Stimulated activated CD4-positive, alpha-beta T cell treated with anti-CD3 and anti-CD28 coated beads, Interleukin-4, amount 100 ng/mL, for 1 hour (primary cell): ENCODE measurements at places on chromosomes 11 and 22.

DNA sequence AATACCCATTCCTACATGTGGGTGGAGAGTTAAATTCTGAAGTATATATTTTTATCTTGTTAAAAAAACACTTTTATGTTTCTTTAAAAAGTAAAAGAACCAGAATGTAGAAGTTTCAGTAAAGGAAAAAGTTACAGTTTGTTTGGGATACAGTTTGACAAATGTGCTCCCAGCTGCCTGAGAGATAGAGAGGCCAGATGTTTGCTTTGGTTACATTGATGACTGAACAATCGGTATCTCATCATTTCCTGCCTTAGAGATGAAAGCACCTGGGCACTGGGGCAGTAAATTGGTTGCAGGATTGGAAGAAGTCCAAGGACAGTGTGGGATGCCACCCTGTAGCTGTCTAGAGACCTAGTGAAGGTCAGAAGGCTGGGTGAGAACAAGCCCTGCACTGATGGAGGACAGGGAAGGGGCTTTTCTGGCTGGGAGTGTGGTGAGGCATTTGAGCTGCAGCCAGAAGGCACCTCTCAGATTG, 16.6 kb downstream of the MED15 start:
- DNase-seq: no peak

GRCh38 chr22:20439556-20439927, 1.9 kb upstream of the SCARF2 start:
- DNase-seq: no peak

DNA sequence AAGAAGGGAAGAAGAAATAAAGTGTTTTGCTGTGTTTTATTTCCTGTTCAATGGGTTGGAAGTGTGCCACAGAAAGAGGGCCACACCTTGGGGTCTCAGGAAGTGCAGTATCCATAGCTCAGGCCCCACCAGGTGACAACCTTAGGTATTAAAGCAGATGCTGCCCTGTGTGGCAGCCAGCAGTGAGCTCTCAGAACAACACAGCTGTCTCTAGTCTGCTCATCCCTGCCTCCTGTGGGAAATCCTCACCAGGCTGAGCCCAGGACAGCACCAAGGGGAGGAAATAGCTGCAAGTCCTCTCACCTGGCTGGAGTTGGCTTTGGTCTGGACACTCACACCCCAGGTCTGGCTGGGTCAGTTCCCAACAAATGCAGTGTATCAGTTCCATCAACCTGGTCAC, 25.1 kb downstream of the ARL14EP start:
- no peak for DNase-seq

GRCh38 chr11:127345819-127346459, 345.4 kb upstream of the KIRREL3 start:
- peak; percentile 12 for DNase-seq

- no peak for DNase-seq
Measured at GRCh38 chr11:128451652-128452470, 135.5 kb downstream of the ETS1 start.

GRCh38 chr11:16979703-16980622, 34.3 kb downstream of the PLEKHA7 start:
- no peak for DNase-seq

- no peak for DNase-seq
Measured at GRCh38 chr22:25364736-25365241, 145.3 kb downstream of the CRYBB2 start.

GRCh38 chr22:22547692-22548300, 11.3 kb downstream of the PRAME start:
- no peak for DNase-seq

GRCh38 chr11:4025248-4025966, 69.2 kb upstream of the RRM1 start:
- DNase-seq: no peak

- DNase-seq: no peak
Measured at GRCh38 chr11:3949125-3949524, 93.7 kb downstream of the STIM1 start.

DNA sequence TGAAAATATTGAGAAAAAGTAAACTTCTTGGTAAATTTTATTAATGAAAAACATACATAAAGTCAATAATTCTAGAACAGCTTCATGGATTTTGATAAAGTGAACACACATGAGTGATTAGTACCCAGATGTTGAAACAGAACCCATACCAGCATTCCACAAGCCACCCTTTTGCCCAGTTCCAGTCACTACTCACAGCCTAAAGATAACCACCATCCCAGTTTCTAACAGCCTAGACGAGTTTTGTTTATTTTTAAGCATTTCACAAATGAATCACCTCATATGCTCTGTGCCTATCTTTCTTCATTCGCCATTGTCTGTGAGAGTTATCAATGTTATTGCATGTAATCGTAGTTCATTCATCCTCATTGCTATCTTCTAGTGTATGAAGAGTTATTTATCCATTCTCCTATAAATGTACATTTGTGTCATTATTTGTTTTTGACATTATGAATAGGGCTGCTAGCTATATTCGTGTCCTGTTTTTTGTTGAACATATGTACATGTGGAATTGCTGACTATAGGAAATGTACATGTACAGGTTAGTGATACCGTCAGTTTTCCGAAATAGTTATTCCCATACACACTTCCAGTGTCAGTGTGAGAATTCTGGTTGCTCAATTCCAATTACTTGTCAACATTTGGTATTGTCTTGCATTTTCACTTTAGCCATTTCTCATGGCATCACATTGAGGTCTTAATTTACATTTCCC, 44.5 kb upstream of the TEAD1 start:
- DNase-seq: no peak

- no peak for DNase-seq
Measured at GRCh38 chr22:38700270-38700788, 414 bp downstream of the JOSD1 start.

- no peak for DNase-seq
Measured at GRCh38 chr22:22995166-22995565, 75.2 kb upstream of the GNAZ start.

- DNase-seq: no peak
Measured at GRCh38 chr11:889257-889656, 21.4 kb downstream of the CHID1 start.

DNA sequence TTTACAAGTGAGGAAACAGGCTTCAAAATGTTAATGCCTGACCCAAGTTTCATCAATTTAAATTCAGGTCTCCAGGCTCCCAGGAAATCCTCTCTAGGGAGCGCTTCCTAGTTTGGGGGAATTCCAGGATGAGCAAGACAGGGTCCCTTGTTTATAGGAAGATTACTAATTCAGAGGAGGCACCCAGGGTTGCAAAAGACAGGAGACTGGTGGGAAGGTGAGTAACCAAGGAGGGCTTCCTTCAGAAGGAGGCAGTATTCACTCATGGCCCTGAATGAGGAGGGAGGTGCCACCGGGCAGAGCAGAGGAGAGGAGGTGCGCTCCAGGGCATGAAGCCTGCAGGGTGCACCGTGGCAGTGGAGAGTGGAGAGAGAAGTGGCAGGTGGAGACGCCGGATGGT, 1.6 kb downstream of the TMEM132A start:
- DNase-seq: no peak

DNA sequence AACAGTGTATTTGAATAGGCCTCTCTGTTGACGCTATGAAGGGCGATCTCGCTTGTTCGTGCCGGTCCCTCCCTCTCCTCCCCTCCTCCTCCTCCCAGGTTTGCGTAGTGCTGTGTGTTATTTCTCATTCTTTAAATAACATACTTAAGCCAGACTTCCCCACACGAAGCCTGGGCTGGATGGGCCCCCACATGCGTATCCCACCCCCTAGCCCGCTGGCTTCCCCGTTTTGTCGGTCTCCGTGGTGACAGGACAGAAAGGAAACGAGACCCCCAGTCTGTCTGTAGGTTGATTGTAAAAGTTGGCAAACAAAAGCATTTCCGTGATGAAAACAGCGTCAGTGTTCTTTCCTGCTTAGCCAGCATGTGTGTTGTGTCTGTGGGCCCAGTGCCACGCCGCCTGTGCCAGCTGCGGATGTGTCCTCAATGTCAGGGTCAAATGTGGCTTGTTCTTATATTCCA, 27.3 kb downstream of the FAM118A start:
- no peak for DNase-seq

DNA sequence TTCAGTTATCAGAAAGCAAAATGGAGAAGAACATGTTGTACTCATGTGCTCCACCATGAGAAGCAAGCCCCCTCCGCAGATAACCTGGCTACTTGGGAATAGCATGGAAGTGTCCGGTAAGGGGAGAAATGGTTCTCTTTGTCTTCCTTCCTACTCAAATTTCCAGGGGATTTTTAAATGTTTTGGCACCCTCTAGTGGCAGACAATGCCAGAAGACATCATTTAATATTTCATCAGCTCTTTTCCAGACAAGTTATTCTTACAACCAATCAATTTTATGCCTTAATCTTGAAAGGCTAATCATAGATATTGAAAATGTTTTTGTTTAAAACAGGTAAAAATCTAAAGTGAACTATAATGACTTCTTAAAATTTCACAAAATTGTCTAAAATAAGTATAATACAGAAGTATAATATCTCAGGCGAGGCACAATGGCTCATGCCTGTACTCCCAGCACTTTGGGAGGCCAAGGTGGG, 15.7 kb downstream of the CRTAM start:
- no peak for DNase-seq

DNA sequence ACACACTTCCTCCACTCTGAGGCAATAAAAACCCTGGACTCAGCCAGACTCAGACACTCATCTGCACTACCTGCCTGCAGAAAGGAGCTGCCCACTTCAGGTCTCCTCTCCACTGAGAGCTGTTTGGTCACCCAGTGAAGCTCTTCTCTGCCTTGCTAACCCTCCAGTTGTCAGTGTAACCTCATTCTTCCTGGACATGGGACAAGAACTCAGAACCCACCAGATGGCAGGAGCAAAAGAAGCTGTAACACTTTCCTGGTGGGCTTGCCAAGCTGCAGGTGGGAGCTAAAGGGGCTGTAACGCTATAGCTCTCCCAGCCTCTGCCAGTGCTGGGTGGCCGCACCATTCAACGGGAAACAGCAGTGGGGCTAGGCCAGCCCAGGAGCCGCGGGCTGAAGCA, 89.7 kb downstream of the CCDC73 start:
- DNase-seq: no peak

DNA sequence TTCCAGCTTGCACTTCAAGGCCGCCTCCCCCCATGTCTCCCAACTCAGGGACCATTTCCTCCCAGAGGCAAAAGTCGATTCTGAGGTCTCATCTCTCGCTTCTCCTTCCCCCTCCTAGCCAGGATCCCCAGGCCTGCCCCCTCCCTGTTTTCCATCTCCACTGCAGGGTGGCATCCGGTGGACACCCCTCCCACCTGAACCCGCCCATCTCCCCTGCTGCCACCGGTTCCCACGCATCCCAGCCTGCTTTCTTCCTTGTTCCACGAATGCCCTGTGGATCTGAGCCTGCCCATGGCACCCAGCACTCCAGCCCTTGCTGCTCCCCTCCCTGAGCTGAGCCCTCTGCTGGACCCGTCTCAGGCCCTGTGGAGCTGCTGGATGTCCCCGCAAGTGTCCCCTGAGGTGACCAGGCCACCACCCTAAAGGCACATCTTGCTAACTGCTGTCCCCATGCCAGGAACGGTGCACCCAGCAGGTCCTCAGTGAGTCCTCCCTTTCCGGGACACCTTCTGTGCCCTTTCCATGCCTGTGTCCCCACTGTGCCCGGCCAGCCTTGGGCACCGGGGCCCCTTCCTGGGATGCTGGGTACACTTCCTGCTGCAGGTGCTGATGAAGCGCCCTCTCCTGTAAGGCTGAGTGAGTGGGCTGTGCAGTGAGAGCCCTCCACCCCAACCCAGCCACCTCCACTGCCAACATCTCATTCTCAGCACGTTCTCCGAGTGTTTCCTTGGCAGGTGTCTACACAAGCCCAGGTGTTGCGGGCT, 936 bp downstream of the IL17REL start:
- DNase-seq: no peak

DNA sequence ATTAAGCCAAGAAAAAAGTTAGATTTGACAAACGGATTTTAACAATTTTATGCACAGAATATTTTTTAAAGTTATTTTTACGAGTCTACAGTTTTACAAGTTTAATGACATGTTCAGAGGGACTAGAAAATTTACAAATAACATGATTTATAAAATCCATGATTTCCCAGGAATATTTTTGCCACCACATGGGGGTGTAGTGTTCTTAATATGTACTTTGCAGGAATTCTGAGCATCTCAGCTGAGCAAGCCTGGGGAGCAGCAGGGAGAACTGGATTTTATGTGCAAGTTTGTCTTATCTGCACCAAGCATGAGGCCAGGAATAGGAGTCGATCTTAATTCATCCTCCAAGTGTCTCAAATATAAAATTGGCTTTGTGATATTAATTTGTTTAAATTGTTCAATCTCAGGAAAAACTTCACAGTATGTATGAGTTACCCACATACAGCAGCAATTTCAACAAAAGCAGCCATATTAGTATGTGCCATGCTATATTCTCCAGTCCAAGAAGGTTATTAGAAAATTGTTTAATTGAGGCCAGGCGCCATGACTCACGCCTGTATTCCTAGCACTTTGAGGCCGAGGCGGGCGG, 826.3 kb downstream of the DLG2 start:
- no peak for DNase-seq

DNA sequence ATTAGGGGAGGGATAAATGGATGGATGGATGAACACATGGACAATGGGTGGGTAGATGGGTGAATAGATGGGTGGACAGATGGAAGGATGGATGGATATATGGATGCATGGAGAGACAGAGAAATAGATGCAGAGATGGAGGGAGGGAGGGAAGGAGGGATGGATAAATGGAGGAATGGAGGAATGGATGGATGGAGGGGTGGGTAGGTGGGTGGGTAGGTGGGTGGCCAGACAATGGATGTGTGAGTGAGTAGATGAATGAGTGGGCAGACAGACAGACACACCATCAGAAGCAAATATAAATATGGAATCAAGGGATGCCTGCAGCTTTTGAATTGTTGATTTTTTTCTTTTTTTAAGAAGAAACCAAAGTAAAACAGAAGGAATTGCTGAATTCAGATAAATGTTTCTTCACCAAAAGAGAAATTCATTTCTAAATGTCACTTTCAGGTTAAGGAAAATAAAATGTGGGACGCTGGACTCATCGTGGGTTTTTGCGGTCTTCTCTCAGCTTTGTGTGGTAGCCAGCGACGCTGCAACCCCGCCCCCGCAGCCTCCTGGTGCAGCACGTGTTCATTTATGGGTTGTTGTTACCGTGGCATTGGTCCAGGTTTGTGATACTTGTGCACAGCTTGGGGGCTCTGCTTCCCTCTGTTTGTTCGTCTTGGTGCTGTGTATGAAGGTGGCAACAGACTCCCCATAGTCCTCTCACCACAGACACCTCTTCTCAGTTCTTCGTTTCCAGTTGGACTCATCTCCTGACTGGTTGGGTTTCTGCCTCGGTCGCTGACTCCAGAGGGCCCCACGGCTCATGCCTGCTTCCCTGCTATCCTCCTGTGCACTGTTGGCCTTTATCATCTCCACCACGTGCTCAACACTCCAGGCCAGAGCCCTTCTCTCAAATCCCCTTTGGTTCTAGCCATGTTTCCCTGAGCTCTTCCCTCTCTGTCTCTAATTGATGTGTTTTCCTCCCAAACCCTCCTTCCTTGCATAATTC, 76.4 kb downstream of the CDKN1C start:
- no peak for DNase-seq

- DNase-seq: no peak
Measured at GRCh38 chr11:27650988-27651387, 49.3 kb downstream of the BDNF start.

DNA sequence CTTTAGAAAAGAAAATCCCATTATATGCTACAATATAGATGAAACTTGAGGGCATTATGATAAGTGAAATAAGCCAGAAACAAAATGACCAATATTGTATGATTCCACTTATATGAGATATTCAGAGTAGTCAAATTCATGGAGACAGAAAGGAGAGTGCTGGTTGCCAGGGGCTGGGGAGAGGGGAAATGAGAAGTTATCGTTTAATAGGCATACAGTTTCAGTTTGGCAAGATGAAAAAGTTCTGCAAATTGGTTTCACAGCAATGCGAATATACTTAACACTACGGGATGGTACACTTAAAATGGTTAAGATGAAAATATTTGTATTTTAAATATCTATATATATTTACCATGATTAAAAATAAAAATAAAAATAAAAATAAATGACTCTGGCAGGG, 31.1 kb upstream of the RDX start:
- no peak for DNase-seq
